NCI-H187 treated with DMSO at 0.1 percent for 48 hours (cell line): ENCODE measurements at places on chromosomes 4 and X.

DNA sequence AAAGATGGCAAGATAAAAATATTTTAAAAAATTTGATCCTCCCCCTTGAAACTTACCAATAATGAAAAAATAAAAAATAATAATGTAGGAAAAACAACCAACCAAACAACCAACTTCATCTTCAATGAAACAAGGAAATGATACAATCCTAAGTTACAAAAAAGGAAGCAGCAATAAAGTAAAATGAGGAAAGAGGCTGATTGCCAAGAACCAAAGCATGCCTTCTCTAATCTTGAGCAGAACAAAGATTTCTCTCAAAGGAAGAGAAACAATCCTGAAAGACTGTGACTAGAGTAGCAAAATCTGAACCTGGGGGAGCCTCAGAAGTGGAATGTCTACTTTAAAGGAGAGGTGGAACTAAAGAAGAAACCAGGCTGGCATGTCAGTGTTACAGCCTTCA, 10.9 kb upstream of the WDFY3 start:
- no peak for DNase-seq

- DNase-seq = no peak
Observed at GRCh38 chrX:136179133-136179532, 31.8 kb downstream of the FHL1 start.

DNA sequence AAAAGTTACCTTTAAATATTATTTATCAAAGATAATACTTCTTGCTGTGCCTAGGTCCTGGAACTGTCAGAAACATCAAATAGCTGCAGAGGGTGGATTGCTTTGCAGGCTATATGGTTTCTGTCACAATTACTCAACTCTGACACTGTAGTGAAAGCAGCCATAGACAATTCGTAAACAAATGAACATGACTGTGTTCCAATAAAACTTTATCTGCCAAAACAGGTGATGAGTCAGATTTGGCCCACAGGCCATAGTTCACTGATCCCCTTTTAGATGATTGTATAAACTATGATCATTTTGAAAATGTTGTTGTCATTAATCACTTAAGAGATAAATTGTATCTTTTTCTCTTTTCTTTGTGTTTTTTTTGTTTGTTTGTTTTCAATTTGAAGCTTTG, 8.4 kb upstream of the MEPE start:
- no peak for DNase-seq

DNA sequence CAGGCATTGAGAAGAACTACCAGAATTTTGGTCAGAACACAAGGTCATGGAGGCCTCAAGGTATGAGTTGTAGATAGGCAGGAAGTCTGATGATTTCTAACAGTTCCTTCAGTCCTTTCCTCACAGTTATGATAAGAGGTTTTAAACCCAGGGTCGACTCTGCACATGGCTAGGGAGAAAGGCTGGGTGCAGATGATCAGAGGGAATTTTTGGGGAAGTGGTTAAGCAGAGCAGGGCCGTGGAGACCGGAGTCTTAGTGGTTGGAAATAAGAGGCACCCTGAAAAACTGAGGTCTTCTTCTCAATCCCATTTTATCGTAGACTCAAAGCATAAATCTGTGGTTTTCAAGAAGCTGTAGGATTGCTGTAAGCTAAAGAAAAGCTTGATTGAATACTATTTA, 118.5 kb upstream of the ANK2 start:
- no peak for DNase-seq

DNA sequence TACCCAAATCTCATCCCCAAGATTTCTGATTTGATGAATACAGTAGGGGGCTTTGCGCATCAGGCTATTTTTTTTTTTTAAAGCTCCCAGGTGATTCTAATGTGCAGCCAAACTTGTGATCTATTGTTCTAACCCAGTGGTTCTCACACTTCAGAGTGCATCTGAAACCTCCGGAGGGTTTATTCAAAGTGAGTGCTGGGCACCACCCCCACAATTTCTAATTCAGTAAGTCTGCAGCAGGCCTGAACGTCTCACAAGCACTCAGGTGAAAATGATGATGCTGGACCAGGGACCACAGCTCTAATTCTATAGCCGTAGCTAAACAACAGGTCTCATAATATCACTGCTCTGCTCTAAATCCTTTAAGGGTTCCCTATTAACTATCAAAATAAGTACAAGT, 211.4 kb downstream of the FMR1NB start:
- no peak for DNase-seq

- DNase-seq = no peak
Observed at GRCh38 chrX:111114806-111115205, 18.8 kb downstream of the PAK3 start.

GRCh38 chrX:70264784-70265183, 3.4 kb upstream of the ARR3 start:
- no peak for DNase-seq

DNA sequence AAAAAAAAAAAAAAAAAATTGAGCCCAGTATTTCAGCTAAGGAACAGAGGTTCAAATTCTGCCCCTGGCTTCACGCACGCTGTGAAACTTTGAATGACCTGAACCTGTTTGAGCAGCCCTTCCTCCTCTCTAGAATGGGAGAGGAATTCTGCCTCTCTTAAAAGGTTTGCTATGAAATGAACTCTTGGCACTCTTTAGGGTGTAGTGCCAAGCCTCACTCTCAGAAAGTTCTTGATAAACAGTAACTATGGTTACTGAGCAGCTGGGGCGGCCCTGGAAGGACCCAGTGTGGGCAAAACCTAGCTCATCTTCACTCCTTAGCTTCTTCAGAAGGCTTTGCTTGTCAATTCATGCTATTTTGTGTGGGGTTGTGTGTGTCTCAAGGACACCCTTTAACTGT, 73.7 kb downstream of the GEMIN8 start:
- DNase-seq = no peak

DNA sequence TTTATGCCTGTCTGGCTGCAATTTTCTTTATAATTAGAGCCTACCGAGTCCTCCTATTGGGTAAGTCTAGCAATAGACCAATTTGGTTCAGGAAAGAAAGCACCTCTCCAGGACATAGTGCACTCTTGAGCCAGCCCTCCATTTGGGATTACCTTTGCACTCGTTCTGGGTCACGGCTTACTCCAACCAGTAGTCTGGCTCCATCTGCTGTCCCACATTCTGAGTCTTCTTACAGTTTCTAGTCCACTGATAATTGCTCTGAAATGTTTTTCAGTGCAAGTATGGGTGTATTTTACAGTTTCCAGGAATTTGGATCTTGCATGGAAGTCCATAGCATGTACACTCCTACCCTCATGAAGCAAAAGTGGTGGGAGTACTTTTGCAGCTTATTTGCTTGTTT, 34.8 kb upstream of the USP51 start:
- DNase-seq = no peak

- DNase-seq = no peak
Observed at GRCh38 chrX:120731386-120731785, 101.5 kb upstream of the C1GALT1C1 start.

GRCh38 chr4:56640621-56641493, 40.2 kb downstream of the HOPX start:
- DNase-seq = no peak

- DNase-seq = no peak
Observed at GRCh38 chr4:138576684-138577083, 334.5 kb upstream of the SLC7A11 start.

DNA sequence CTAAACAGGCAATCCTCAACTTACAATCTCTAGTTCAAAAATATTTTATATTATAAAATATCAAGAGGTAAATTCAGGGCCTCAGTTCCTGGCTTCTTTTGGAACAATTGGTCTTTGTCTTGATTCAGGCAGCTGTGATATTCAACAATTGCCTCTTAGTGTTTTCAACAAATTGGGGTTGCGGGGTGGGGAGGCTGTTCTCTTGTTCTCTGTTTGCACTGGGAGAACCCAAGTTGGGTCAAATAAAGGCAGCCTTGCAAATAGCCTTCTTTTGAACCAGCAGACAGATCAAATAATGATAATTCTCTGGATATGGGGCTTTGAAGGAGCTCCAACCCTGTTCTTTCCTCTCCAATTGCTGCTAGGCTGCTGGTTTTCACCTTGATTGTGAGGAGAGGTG, 142.5 kb downstream of the COL4A5 start:
- no peak for DNase-seq

- DNase-seq = no peak
Observed at GRCh38 chr4:154973244-154974035, 192.4 kb downstream of the RBM46 start.

DNA sequence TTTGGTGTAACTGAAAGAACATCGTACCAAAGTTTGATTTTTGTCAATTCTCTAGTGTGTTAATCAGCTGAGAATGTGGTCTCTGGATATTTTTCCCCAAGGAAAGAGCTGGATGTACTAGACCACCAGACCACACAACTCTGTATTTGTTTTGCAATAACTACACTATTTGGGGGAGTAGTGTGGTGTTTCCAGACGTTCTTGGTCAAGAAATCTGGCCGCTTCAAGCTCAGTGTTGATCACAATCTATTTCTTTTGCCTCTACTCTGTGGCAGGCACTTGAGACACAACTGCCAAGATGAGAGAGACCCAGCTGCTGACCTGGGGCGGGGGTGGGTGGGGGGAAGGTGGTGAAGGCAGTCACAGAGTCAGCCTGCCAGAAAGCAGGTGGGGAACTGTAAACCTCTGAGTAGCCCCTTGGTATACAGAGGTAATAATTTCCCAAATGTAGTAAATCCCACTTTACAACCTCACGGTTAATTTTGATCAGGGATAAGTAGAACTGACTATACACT, 30.6 kb downstream of the PTTG2 start:
- DNase-seq = no peak

GRCh38 chr4:112736718-112737135, 99.8 kb downstream of the LARP7 start:
- no peak for DNase-seq

DNA sequence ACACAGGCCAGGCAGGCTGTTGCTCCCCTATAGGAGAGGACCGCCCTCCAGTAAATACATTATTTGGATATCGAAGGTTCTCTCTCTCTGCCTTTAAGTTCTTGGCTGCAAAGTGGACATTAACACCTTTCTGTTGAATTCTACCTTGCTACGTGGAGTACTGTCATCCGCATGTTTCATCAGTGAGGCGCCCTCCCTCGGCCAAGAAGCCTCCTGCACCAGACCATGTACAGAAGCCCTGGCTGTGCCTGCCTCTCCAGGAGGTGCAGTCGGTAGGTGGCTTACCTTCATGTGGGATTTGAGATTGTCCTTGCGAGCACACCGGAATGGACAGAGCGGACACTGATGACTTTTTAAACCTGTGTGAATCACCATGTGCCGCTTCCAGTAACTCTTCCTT, 46.7 kb downstream of the ZNF827 start:
- DNase-seq = no peak

GRCh38 chr4:153825691-153826090, 36.8 kb upstream of the SFRP2 start:
- DNase-seq = no peak

- DNase-seq = no peak
Observed at GRCh38 chr4:88447371-88448095, 9.4 kb upstream of the HERC5 start.

DNA sequence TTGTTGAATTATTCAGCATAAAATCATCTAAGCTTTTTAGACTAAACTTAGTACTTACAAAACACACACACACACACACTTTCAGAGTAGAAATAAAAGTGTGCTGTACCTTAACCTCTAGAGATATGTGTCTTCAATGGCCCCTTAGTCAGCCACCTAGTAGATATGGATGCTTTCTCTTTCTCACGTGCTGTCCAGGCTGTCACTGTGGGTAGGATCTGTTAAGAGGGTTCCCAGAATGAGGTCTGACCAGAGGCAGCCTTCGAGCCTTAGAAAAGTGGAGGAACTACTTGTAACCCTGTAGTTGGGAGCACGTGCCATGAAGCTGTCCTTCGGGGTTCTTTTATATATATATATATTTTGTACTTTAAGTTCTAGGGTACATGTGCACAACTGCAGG, 117.9 kb downstream of the COL4A5 start:
- DNase-seq = no peak

DNA sequence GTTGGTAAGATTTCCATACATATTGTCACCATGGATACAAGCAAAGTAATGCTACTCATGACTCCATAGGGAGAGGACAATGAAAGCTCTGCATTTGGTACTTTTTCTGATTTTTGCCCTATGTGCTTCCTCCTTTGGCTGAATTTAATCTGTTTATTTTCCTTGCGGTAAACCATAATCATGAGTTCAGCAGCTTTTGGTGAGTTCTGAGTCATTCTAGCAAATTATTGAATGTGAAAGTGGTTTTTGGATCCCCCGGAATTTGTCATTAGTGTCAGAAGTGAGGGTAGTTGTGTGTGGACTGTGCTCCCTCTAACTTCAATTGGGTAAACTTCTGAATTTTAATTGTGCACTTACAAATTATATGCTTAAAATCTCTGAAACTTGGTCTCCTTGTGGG, 170.3 kb downstream of the MOSPD2 start:
- no peak for DNase-seq
